ENCODE measurements at places on chromosomes 6 and 20.

DNA sequence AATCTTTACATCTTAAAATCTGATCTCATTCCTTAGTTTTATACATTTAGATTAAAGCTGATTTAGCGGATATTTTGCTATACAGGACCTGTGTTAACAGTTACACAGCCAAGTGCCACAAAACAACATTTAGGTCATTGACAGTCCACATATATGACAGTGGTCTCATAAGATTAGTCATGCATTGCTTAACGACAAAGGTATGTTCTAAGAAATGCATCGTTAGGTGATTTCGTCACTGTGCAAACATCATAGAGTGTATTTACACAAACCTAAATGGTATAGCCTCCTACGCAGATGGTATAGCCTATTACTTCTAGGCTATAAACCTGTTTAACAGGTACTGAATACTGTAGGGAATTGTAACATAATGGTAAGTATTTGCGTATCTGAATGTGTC, 21.6 kb downstream of the ADGRG6 start:
- no peak for DNase-seq

- no peak for DNase-seq
Observed at GRCh38 chr20:4613184-4613583, 108.5 kb upstream of the PRND start.

- DNase-seq, result no peak
Observed at GRCh38 chr20:20812136-20812535, 99.7 kb upstream of the RALGAPA2 start.

- DNase-seq, result no peak
Observed at GRCh38 chr20:40686893-40687292, 2.1 kb downstream of the MAFB start.

DNA sequence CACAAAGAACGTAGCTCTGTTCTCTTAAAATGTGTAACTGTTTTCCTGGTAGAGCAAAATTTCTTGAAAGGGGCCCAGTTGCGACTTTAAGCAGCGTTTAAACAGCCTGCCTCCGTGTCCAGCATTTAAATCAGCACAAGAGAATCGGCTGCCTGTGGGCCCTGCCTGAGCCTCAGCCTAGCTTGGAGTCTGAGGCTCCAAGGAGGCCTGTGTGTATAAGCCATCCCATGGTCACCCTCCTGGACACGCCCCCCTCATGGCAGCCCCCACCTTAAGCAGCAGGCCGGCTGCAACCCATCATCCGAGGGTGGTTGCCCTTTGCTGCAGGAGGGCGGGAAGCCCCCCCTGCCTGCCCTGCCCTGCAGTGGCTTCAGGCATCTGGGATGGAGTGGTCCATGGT, 18.9 kb downstream of the SDCBP2 start:
- no peak for DNase-seq

DNA sequence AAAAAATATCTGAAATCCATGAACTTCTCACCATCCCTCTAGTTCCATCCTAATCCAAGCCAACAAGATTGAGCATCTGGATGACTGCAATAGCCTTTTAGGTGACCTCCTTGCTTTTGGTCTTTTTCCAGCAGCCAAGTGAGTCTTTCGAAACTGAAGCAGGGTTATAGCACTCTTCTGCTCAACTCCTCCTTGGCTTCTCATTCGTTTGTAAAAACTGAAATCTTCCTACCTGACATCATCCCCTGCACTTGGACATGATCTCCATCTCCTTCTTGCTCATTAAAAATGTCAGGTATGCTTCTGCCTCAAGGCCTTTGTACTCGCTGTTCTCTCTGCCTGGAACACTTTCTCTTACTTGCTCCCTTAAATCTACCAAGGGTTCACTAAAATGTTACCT, 46.0 kb downstream of the STX7 start:
- DNase-seq, result no peak

- DNase-seq, result no peak
Observed at GRCh38 chr20:13422637-13423036, 201.6 kb downstream of the ISM1 start.

DNA sequence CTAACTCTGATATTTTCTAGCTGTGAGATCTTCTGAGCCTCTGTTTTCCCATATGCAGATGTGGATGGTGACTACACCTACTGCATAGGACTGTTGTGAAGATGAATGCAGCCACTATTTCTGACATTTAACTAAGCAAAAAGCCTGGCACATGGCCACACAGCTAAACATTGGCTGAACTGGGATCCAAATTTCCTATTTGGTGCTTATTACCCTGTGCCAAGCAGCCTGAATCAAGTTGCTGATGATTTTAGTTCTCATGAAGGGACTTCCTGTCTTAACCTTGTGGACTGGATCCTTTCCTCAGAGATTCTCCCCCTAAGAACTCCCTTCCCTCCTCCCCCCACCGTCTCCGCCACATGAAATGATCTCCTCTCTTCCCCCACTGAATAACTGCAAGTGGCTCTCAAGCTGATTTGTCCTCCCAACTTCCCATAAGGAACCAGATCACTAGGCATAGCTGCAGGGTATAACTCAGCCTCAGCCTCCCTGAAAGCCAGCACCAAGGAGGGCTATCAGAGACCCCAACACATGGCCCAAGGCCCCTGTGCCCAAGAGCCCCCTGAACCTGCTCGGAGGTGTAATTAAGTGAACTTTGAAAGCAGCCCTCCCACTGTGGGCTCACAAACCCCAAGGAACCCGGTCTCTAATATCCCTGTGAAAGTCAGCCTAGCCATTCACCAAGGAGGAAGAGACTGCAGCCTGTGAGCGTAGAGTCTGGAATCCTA, 55.7 kb downstream of the MAFB start:
- no peak for DNase-seq

DNA sequence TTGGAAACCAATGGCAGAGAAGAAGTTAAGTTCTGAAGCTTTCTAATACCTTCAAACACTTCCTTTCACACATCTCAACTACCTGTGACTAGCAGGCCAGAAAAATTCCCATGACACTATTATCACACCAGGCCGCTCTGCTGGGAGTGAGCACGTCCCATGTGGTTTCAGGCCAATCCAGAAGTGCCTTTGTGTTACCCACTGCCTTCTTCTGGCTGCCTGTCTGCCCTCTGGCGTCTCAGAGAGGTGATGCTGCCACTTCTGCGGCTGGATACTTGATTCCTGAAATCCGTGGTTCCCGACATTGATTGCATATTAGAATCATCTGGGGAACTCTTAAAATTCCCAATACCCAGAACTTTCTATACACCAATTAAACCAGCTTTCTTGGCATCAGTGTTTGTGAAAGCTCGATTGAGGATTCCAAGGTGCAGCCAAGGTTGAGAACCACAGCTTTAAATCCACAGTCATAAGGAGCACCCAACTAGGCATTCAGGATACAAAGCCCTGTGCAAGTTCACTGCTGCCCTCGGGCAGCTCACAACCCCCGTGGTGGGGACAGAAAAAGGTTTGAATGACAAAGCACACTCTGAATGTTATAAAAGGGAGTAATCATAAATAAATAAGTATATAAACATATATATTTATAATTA, 65.6 kb downstream of the STMND1 start:
- peak; percentile 20 for DNase-seq

DNA sequence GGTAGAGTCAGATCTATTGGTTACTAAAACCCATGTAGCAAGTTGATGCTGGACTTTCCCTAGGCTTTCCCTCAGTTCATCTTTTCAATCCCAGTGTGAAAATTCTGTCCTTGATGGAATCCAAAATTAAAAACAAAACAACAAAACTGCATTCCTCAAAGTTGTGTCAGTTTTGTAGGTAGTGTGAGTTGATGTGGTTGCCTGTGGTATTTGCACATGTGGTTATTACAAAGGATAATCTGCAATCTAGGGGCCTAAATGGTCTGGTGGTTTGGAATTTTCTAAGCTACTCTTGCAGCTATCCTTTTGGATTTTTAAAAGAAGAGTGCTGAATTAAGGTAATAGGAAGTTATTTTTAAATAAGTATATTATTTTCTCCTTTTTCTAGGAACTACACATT, 132.2 kb upstream of the SCGN start:
- no peak for DNase-seq

GRCh38 chr6:99165838-99166237, 183.6 kb downstream of the FAXC start:
- no peak for DNase-seq

GRCh38 chr6:145247692-145248419, 487.5 kb downstream of the EPM2A start:
- peak; percentile 13 for DNase-seq

DNA sequence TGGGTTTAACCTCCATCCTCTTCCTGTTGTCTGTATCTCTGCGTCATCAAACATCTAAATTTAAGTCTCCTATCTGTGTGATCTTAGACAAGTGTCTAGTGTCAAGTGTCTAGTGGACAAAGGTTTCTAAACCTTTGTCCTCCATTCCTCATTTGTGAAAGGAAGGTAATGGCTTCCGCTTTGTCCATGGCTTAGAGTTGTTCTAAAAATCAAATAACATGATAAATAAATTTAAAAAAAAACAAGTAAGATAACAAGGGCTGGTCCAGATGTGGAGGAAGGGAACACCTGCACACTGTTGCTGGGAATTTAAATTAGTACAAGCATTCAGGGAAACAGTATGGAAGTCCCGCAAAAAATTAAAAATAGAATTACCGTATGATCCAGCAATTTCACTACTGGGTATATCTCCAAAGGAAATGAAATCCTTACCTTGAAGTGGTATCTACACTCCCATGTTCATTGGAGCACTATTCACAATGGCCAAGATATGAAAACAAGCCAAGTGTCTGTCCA, 17.6 kb upstream of the SERPINB1 start:
- no peak for DNase-seq

DNA sequence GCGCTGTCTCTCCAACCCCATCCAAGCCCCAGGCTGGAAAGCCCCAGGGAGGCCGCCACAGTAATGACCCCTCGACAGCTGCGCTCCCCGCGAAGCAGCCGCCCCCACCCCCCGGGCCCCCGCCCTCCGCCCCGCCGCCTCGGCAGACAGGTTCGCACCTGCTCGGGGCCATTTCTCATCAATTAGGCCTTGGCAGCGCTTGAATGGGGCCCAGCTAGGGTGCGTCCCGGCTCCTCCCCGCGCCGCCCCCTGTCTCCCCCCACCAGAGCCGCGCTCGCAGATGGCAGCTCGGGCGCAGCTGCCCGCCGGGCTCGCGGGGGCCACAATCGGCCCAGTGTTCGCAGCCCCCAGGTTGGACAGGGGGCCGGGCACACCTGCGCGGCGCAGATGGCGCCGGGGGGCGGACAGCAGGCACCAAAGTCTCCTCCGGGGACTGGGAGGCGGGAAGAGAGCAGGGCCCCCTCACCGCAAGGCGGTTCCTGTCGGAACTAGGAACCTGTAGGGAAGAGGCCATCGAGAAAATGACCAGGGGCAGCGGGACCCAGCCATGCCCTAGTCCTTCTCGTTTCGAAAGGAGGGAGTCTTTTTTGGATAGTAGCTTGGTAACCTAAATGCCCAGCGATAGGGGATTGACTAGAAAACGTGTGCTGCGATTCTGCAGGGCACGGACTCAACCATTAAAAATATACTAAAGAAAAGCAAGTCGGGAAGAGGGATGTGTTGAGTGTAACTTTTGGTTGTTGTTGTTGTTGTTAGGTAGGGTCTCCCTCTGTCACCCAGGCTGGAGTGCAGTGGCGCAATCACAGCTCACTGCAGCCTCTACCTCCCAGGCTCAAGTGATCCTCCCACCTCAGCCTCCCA, 83.2 kb upstream of the EYA2 start:
- DNase-seq, result no peak

GRCh38 chr6:47353871-47354270, 44.2 kb upstream of the TNFRSF21 start:
- peak; percentile 87 for DNase-seq

- DNase-seq, result peak; percentile 63
Observed at GRCh38 chr6:167699141-167699931, 127.4 kb upstream of the AFDN start.

- DNase-seq, result peak; percentile 25
Observed at GRCh38 chr6:134352786-134353480, 35.0 kb upstream of the SGK1 start.
